NCI-H446 (cell line): ENCODE measurements at places on chromosomes 11 and 22.

DNA sequence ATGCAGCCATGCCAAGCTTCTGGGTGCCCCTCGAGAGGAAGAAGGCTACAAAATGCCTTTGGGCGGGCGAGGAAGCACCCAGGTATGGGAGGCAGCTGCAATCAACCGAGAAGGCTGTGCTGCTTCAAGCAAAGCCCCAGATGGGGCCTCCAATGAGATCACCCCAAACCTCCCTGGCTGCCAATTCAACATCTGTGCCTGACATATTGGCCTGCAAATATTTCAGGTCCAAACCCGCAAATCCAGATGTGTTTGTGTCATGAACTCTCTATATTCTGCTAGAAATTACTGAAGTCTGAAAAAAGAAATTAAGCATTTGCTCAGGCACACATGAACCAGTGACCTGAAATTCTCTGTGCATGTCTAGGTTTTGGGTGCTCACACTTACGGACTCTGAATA, 78.8 kb upstream of the RCN1 start:
- DNase-seq = no peak

DNA sequence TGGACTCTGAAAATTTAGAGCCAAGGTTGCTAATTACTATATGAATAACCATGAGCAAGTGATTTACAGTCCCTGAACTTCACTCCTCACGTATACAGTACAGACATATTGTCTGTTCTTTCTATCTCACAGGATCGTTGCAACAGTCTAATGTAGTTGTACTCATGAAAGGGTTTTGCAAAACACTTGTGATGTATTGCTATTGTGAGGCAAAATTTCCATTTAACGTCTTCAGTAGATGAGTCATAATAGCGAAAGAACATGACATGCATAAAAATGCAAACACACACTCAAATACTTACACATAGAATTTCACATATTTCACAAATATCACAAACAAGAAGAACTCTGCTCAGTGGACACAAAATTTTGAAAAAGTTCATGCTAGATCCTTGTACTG, 134.6 kb upstream of the TRPC6 start:
- no peak for DNase-seq

- DNase-seq = peak; percentile 19
Measured at GRCh38 chr22:42434748-42435425, 2.7 kb upstream of the NFAM1 start.

DNA sequence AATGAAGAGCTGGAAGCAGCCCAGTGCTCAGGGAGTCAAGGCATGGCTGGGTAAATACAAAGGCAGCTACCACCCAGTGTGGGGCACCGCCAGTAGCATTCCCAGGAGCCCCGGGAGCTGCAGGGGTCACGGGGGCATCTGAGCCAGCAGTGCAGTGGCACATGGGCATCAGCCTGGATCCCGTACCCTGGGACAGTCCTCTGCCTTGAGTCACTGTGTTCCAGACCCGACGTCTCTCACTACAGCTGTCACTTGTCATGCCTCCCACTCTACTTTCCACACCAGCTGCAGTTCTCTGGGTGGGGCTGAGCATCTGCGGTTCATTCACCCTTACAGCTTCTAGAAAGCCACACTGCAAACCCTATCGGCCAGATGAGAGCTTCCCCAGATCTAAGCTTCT, 29.6 kb downstream of the DHCR7 start:
- DNase-seq = no peak

GRCh38 chr11:34910817-34911216, 5.4 kb downstream of the APIP start:
- DNase-seq = no peak

DNA sequence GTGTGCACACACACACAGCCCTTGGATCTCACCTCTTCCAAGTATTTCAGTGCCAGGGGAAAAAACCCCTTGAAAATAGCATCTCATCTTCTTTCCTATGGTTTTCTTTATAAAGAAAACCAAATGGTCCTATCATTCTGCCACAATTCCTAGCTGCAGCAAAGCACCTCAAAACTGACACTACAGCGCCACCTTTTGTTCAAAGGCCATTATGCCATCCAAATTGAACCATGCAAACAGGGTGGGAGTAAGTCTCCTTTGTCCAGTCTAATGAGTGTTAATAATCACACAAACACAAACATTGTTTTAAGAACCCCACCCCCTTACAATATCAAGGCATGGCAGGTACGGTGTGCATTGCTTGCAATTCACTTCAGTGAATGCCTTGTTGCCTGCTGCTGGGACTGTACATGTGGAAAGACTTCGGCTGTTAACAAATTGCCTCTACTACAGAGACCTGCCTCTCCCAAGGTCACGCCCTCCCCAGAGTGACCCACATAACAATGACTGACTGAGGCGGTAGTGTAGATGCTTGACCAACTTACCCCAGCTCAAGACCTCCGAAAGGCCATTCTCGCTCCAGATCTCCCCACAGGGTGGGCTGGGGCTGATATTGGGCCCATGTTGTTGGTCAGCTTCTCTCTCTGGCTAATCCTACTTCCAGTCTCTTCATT, 31.7 kb downstream of the FAM181B start:
- DNase-seq = peak; percentile 84

- no peak for DNase-seq
Measured at GRCh38 chr11:5631969-5632635, 7.3 kb downstream of the TRIM34 start.

DNA sequence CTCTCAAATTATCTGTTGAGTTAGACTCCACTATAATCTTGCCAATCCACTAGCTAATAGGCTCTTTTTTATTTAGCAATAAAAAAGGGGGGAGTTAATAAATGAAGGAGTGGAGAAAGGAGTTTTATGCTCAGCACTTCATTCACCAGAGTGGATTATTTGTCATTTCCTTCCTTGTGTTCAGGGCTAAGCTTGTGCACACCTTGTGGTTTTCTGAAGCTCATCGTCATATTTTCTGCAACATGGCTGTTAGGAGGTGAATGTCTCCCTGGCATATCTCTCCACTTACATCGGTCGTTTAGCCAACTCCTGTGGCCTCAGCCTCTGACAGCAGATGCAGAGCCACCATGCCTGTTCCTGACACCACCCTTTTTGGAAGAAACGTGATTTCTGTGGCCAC, 83.9 kb upstream of the MTNR1B start:
- DNase-seq = no peak

DNA sequence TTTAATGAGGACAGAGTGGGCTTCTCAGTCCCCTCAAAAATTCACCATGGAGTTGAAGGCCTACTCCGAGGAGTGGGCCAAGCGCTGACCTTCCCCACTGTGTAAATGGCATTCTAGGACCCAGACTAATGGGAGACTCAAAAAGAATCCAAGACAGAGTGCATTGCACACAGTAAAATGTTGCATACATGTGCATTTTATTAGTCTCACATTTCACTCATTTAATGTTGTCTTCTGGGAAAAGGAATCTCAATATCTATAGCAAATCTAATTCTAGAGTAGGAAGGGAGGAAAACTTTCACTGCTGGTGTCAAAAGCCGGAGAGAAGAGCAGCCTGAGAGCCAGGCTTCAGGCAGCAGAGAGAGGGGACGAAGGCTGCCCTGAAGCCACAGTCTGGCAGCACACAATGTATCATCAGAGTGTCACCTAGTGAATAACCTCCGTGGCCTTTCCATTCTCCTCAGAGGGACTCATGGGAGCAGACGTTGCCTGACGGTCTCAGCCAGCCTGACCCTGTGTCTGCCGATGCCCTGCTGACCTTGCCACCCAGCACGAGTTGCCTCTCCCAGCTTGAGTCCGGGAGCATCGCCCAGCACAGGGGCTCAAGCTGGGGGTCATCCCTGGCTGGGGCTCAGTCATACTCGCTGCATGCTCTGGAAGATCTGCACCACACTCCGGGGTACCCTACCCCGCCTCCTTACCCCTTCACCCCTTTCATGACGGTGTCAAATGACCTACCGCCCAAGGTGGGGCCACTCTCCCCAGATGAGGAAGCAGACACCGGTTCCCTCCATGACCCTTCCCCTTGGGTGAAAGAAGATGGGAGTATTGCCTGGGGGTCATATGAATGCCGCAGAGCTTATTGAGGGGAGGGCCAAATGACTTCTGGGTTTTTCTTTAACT, 12.9 kb upstream of the POU2AF3 start:
- DNase-seq = no peak

DNA sequence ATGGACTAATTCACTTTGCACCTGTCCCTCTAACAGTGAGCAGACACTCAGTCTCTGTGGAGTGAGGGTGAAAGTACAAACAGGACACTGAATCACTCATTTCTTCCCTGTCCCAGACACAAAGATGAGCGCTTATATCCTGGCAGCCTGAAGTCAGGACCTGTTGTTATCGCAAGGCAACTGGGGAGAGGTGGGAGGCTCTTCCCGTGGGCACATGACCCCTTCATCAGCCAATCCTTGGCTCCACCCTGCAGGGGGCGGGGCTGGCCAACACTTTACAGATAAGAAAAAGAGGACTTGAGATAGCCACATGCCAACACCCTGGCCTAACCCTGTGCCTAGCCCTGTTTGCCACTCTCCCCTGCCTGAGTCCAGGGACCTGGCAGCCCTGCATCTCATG, 29.5 kb upstream of the TESMIN start:
- no peak for DNase-seq

DNA sequence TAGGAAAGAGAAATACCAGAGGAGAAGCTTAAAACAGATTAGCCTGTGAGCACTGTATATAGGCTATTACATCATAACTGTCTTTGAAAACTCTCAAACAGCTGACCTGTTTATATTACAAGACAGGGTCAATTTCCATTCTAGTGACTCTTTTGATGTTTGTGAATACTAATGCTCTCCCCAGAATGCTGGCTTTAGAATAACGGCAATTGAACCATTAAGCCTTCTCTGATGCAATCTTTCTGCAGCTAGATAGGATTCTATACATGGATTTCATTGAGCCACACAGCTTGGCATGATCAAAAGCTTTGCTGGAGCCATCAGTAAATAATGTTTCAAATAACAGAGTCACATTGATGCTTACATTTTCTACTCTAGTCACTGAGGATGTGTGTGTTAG, 122.7 kb upstream of the FAT3 start:
- no peak for DNase-seq

GRCh38 chr11:75428281-75428724, 4.7 kb downstream of the KLHL35 start:
- no peak for DNase-seq

DNA sequence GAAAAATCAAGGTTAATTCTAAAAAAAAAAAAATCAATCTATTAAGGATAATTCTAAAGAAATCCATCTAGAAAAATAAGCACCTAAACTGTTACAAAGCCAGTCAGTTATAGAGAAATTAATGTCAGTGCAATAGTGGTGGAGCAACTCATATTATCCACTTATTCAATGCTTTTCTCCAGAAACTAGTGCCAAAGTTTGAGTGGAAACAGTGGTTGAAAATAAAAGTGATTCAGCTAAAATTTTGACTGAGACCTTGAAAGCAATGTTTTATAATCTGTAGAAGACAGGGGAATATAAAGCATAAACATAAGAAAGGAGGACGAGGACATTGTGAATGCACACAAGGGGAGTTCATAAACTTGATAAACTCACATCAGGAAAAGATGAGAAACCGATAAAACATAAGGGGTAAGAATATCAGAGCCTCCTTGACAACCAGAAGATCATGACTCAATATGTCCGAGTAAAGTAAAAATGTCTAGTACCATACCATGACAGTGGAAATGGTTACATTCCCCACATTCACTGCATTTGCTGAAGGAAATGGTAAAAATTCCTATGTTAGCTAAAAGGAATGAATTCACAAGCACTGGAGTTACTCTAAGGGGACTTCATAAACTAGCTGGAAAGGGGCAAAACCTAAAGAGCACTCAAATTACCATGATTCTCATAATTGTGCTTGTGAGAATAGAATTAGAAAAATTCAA, 58.7 kb upstream of the SLC5A12 start:
- DNase-seq = no peak

GRCh38 chr11:68927280-68928135, 23.8 kb downstream of the IGHMBP2 start:
- DNase-seq = no peak

DNA sequence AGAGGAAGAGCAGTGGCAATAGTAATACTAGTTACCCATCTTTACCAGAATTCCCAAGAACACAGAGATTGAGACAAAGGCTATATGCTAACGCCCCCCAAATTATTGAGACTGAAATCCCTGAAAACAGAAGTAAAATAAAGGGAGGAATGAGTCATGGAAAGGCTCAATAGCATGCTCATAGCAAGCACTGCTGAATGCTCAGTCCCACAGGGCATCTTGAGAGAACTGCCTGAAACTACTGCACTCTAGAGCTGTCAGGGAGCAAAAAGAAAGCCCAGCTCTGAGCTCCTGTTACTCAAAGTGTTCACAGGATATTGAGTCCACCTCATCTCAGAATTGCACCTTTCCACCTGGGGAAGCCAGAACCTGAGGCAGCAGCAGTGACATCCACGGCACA, 44.1 kb upstream of the FIBIN start:
- no peak for DNase-seq

DNA sequence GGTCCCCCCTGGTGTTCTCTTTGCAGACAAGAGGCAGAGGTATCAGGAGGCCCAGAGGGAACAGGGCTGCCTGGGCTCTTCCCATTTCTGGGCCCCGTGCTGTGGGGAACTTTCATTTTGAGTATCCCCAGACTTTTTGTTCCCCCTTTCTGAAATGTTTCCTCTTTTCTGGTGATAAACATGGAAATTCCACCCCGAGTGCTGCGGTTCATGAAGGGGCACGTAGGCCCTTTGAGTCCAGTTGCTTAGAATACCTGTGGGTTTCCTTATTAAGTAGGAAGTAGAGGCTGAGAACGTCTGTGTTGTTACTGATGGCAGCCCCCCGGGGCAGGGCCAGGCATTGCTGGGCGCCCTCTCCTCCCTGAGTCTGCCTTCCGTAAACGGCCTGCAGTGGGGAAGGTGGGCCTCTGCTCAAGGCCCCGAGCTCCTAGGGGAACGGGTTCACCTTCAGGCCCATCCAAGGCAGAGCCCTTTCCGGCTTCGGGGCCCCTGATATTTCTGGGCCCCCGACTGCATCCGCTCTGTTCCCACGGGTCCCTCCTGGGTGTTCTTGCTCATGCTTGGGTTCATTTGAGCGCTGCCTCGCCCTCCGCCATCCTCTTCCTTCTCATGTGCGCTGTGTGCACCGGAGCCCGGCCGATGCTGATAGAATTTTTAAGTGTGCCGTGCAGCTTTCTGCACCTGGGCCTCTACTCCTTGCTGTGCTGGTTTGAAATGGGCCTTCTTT, 12.0 kb downstream of the TBC1D22A start:
- DNase-seq = no peak

GRCh38 chr11:108825381-108825780, 160.5 kb downstream of the DDX10 start:
- DNase-seq = no peak

- DNase-seq = no peak
Measured at GRCh38 chr22:39395936-39396796, 3.4 kb upstream of the TAB1 start.

- no peak for DNase-seq
Measured at GRCh38 chr11:128731041-128731663, 37.3 kb downstream of the FLI1 start.

- DNase-seq = no peak
Measured at GRCh38 chr22:45895436-45896152, 81.4 kb downstream of the WNT7B start.

DNA sequence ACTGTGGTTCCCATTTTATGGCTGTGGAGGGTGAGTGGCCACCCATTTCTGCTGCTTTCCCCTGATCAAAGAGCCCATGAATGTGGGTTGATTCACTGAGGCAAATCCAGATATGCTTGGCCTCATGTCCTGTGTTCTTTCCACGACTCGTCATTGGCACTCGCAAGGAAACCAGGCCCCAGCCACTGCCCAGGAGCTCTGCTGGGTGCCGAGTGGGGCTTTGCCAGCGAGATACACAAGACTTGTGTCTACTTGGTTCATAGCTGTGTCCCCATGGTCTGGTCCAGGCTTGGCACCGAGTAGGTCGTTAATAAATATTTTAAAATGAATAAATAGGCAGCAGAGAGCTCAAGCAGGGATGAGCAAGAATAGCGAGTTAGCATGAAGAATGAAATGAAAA, 1291.5 kb downstream of the TBC1D22A start:
- DNase-seq = no peak
